Mesenchymal stem cell (in vitro differentiated cells and primary cell): ENCODE measurements at places on chromosomes 4 and X.
A peak's percentile ranks its signal among the peaks of the same experiment; 100 is the strongest.

- no peak for DNase-seq
Observed at GRCh38 chr4:153474251-153474650, 8.1 kb downstream of the TMEM131L start.

DNA sequence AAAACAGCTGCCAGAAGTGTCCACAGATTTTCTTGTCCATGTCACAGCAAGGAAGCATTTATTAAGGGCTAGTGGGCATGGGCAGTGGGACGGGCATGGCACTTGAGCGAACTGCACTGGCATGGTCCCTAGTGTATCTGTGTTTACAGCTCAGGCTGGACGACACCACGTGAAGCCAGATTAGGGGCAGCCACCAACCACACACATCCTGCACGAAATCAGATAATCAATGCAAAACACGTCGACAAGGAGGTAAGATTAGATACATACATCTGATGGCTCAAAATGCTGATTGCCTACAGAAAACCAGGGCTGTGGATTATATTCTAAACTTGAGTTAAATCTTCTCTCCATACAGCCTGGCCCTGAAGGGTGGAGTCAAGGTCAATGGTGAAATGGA, 103.8 kb upstream of the ATP6AP2 start:
- DNase-seq: no peak

DNA sequence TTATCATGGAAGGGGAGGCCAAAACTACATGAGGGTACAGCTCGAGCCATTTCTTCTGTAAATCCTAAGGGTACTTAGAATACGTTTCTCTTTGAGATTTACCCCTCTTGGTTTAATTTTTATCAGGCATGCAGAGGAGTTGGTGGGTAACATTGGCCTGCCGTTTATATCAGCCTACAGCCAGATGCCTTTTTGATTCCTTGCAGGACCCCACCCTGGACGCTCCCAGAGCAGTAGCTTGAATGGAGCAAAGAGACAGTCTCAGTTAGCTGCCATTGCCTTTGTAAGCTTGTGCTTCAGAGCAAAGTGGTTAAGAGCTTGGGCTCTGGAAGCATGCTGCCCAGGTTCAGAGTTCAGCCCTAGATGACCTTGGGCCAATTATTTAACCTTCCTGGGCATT, 9.0 kb downstream of the DOCK11 start:
- no peak for DNase-seq

DNA sequence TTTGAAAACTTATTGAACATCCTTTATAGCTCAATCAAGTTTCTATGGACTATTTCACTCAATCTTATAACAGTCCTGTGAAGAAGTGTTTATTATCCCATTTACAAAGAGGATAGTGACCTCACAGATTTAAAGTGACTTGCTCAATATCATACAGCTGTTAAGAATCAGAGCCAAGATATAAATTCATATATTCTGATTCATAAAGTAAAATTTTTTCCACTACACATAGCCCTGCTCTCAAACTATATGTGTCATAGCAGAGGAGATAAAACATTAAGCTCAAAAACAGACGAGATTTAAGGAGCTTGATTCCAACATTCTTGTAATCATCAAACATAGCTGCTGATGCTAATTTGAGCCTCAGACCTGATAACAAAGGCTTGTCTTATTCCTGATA, 226.8 kb downstream of the CAMK2D start:
- no peak for DNase-seq

- no peak for DNase-seq
Observed at GRCh38 chr4:75686346-75686745, 13.1 kb upstream of the G3BP2 start.

- no peak for DNase-seq
Observed at GRCh38 chr4:156981262-156981769, 9.7 kb upstream of the PDGFC start.

DNA sequence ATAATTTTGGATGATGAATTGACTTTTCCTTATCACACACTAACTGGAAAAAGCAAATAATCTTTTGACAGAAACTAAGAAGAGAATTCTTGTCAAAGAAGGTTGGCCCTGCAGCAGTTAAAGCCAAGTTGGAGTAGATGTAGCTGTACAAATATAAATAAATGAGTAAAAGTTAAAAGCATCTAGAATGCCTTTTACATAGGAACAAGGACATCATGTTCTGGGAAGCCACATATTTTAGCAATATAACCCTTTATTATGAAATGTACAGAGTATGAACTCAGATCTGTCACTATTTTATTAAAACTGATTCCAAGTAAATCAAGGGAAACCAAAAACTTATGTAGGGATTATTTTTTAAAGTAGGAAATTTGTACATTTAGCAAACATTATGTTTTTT, 269.4 kb upstream of the FAT4 start:
- no peak for DNase-seq

GRCh38 chrX:30930679-30931078, 41.6 kb upstream of the TAB3 start:
- DNase-seq: no peak

GRCh38 chr4:138953961-138954371, 61.6 kb upstream of the NOCT start:
- peak; percentile 80 for DNase-seq

GRCh38 chr4:32429151-32429550, 1709.0 kb downstream of the PCDH7 start:
- DNase-seq: peak; percentile 1

DNA sequence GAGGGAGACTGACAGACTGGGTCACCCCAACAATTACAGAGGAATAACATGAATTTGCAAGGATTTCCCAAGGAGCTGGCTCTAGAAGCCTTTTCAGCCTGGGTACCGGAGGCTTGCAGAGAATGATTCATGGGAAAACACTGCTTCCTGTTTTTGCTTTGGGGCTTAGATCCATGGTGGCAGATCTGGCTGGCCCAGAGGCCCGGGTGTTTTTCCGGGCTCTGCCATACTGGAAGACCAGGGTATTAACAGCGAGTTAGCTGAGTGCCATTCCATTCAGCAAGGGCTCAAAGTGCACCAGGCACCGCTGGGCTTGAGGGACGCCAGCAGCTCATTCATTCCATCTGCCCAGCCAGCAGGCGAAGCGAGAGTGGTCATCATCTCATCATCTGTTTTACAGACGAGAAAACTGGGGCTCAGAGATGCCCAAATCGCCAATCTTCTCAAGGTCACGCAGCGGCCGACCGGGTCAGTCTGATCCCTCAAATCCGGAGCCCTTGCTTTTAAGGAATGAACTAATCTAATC, 1.3 kb downstream of the WDR1 start:
- DNase-seq: peak; percentile 65

GRCh38 chr4:24557026-24558025, 27.0 kb downstream of the DHX15 start:
- peak; percentile 48 for DNase-seq

- no peak for DNase-seq
Observed at GRCh38 chr4:76954489-76954888, 4.9 kb downstream of the SEPTIN11 start.

DNA sequence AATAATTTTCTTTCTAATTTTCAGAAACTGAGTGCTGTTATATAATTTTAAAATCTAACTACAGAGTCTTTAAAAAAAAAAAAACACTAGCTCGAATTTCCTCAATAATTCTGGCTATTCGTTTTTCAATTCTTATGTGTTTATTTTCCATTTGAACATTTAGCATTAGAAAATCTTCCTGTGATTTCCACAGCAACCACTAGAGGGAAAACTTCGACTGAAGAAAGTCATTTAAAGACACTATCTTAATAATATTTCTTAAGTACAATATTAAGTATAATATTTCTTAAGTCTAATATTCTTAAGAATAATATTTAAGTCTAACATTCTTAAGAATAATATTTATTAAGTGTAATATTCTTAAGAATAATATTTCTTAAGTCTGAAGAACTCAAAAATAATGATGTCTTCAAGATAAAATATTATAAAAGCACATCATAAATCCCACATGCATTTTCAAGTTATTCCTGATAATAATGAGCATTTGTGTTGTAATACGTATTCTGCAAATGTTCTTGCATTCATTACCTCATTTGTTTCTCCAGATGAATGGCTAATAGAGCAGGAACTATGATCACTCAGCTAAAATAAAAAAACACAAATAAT, 118.4 kb upstream of the WDR17 start:
- peak; percentile 31 for DNase-seq

- DNase-seq: no peak
Observed at GRCh38 chrX:96692454-96692853, 7.8 kb downstream of the DIAPH2 start.

DNA sequence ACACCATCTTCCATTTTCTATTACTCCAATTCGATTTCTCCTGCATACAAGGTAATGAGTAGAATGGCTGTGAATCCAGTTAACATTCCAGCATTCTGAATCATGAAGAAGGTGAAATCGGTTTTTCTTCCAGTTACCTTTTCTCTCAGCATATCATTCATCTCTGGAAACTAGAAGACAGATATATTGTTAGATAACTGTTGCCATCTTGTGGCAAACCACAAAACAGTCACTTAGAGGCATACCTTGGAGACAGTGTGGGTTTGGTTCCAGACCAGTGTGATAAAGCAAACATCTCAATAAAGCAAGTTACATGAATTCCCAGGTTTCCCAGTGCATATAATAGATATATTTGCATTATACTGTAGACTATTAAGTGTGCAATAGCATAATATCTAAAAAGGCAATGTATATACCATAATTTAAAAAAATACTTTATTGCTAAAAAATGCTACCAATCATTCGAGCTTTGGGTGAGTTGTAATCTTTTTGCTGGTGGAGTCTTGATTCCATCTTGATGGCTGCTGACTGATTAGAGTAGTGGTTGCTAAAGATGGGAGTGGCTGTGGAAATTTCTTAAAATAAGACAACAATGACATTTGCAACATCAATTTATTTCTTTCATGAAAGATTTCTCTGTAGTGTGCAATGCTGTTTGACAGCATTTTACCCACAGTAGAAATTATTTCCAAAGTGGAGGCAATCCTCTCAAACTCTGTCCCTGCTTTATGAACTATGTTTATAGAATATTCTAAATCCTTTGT, 82.1 kb downstream of the SLC39A8 start:
- DNase-seq: peak; percentile 65

DNA sequence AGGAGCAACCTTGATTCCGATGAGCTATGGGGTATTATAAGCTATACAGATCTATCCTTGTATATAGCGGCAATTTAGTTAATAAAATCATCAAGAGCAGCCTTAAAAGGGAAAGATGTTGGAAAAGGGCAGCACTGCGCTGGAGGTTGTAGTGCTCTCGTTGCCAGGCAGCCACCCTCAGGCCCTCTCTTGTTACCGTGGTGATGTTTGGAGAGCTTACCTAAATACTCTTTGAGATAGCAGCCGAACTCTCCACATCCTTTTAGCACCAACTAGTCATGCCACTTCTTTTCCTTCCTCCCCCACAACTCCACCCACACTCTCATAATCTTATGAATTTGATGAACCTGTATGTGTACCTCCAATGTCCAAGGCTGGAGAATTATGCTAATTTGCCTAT, 3.8 kb upstream of the RADX start:
- no peak for DNase-seq

DNA sequence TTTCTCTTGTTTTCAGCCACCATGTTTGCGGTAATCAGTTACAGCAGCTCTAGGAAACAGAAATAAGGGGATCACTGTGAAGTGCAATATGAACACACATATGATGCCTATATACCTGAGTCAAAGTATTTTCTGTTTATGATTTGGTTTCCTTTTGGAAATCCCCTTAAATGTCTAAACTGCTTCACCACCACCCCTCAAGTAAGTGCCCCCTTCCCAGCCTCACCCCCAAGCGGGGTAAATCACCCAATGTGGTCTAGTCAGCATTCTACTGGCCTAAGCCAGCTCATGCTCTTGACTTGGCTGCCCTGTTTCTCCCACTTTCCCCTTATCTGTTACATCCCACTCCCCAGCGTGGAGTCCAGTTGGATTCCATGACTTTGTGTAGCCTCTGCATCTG, 176.5 kb downstream of the QDPR start:
- no peak for DNase-seq

DNA sequence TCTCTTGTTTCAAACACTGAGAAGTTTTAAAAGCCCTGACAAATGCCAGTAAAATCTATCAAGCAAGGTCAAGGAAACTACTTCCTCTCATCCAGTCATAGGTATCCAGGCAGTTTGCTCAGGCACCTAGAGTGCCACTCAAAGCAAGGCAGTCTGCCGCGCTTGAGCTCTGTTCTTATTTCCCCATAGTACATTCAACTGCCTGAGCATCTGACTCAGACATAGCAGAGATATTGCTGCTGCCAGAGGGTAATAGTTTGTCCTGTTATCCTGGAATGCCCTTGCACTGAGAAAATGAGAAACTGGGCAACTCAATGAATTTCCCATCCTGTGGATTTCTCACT, 16.1 kb upstream of the ATP8A1 start:
- DNase-seq: peak; percentile 24

DNA sequence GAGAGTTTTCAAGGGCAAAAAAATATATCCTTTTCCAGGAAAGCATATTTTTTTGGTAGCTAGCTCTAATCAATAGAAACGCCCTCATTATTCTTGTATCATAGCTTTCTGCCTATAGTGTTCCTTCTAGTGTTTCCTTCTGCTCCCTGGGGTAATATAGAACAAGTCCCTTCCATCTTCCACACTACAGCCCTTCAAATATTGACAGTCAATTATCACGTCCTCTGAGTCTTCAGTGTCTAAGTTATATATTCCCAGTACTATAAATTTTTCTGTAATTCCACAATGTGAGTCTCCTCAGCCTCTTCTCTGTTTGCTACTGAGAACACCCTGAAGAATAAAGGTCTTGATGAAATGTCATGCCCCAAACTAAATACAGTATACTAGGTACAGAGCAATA, 1088.0 kb upstream of the PCDH7 start:
- DNase-seq: no peak

DNA sequence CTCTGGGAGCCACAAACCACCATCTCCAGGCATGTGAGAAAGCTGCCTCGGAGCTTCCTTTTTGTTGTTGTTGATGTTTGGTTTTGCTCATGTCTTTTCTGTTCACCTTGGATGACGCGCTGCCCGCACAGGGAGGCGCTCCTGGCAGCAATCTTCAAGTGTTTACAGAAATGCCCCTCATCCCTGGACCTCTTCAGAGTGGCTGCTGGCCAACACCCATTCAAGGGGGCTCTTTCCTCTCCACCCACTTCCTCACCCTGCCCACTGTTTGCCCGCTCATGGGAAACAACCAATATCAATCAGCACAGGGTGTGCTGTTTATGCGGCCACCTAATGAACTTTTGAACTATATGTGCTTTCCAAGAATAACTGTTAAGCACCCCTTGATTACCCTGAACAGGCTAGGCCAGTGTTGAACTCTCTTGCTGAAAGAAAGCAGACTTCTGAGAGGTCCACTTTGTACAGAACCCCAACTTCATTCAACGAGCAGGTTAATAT, 355.1 kb upstream of the CLNK start:
- no peak for DNase-seq

GRCh38 chr4:47692691-47693090, 145.2 kb downstream of the CORIN start:
- DNase-seq: no peak

- peak; percentile 0 for DNase-seq
Observed at GRCh38 chrX:87805829-87806490, 288.4 kb downstream of the KLHL4 start.
